ENCODE measurements at places on chromosomes 2 and 18.

- no peak for ATAC-seq
Observed at GRCh38 chr2:113227290-113227689, 51.4 kb downstream of the PAX8 start.

DNA sequence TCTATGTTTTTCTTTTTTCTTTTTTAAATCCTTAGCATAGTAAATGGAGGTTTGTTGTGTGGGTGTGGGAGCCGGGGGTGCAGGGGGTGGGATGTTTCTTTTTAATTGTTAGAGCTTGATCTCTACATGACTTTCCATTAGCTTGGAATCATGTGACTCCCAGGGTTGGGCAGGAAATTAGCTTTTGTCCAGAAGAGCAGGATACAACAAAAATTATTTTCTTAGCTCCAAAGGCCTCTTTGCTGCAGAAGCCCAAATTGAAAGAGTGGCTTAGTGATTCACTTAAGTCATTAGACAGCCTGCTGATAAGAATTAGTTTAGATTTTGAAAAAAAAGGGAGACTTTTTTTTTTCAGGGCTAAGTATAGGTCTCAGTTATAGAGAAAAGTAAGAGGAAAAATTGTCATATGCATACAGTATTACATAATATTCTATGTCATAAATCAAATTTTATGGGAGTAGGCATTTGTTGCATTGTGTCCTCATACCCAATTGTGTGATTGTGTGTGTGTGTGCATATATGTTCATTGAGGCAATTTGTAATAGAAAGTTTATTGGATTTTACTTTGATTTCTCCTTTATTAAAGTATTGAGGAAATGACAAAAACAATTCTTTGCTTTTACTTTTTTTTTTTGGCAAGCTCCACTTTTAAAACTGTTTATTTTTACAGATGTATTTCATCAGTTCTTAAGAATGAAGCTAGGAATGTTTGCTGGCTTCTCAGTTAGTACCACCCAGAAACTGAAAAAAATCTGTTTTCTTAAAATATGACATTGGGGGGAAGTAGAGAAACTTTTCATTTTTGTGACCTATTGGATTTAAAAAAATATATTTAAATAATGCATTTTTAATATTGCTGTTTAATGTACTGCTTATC, 47.4 kb downstream of the TSPYL6 start:
- no peak for ATAC-seq

DNA sequence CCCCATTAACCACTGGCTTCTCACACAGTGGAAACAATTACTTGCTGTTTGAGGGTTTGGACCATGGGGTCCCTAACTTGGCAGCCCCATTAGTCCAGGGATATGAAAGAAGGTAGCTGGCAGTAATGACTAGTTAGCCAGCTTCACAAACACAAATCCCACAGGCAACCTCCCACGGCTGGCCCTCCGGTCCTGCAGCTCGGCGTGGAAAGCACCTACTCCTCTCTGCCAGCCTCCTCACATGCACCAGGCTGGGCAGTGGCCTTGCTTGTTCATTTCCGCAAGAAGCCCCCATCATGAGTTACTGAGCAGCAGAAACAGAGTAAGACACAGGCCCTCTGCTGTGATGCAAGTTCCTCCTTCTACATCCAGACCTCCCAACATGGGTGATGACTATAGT, 13.7 kb downstream of the C1QL2 start:
- ATAC-seq: no peak

- no peak for ATAC-seq
Observed at GRCh38 chr2:70201225-70201768, 10.5 kb upstream of the C2orf42 start.

- ATAC-seq: no peak
Observed at GRCh38 chr2:8253781-8254180, 428.1 kb upstream of the ID2 start.

GRCh38 chr18:7393080-7393479, 162.2 kb downstream of the LRRC30 start:
- ATAC-seq: no peak

GRCh38 chr2:75336451-75336850, 137.1 kb upstream of the TACR1 start:
- ATAC-seq: no peak

GRCh38 chr2:64403426-64403825, 50.5 kb upstream of the LGALSL start:
- ATAC-seq: no peak

- no peak for ATAC-seq
Observed at GRCh38 chr2:127439343-127439742, 21.1 kb downstream of the PROC start.

GRCh38 chr2:151730262-151730975, 3.9 kb downstream of the NEB start:
- ATAC-seq: no peak

- ATAC-seq: no peak
Observed at GRCh38 chr2:118050386-118050785, 36.5 kb upstream of the CCDC93 start.

DNA sequence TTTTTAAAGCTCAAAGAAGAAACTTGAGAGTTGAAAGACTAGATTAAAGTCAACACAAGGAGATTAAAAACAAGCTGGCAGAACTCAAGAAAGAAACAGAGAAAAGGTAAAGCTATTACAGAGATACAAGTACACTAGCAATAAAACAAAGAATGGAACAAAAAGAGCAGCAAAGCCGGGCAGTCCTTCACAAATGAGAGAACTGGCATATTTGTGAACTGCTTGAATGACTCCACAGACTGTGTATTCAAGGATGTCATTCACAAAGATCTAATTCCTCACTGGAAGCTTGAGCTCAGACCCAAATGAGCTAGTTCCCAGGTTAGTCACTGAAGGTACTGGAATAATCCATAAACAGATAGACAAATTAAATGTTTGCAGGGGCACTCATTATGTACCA, 318.0 kb downstream of the MYCN start:
- no peak for ATAC-seq

DNA sequence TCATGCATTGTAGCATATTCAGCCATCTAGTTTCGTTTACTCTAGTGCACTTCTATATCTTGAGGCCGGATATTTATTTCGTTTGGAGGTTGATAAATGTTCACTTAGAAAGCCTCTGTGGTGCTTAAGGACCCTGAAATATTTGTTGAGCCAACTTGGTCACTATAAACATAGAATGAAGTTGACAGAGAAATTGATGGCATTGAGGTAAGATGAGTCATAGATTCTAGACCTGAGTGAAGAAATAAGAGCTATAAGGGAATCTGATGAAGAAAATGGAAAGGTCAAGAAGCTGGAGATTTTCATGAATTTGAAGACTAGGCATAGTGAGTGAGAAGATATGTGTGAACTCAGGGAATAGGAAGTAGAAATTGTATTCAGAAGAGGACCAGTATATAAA, 35.9 kb downstream of the EPC2 start:
- peak; percentile 69 for ATAC-seq

- no peak for ATAC-seq
Observed at GRCh38 chr18:49846718-49847470, 33.6 kb upstream of the ACAA2 start.

GRCh38 chr2:191678437-191679100, 633 bp downstream of the NABP1 start:
- ATAC-seq: peak; percentile 3

DNA sequence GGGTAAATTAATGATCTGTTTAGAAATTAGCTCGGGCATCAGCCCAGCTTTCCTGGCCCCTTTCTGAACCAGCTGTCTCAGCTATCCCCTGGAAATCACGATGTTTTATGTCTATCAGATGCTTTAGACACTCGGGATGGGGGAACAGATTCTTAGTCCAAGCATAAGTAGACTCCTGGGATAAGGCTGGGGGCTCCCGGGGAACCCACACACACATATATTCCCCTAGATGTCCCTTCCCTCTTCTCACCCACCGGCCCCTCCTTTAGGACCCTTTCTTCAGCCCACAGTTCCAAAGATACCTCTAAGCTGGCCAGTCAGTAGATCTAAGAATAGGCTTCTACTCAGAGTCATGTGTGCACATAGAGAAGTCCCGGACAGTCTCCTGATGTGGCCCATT, 151.5 kb upstream of the COPS8 start:
- ATAC-seq: no peak

- ATAC-seq: no peak
Observed at GRCh38 chr2:67341336-67341735, 55.8 kb upstream of the ETAA1 start.

GRCh38 chr2:214103276-214104001, 307.4 kb upstream of the VWC2L start:
- no peak for ATAC-seq

- ATAC-seq: no peak
Observed at GRCh38 chr2:75632091-75632701, 14.4 kb upstream of the MRPL19 start.

DNA sequence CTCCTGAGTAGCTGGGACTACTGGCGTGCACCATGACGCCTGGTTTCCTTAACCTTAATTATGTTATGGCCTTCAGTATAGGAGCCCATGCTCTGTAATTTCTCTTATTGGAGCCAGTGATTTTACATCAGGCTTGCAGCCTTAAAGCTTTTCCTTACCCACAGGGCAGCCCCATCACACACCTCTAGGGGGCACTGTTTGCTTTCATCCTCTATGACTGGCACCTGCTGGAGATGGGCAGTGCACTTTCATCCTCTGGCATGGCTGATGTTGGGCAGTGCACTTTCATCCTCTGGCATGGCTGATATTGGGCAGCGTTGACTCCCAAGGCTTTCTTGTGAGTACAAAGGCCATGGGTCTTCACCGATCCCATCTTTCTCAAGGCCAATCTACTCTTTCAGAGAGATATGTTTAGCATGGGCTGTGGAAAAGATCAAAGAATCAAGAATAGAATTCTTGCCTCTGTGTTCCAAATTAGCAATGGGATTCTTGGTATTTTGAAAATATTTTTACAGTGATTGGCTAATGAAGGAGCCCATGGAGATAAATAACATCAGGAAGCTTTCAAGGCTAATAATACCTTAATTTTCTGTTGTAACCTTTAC, 80.7 kb upstream of the MEX3C start:
- ATAC-seq: peak; percentile 49

Measured in activated T-helper 17 cell treated with anti-CD3 and anti-CD28 coated beads, Interleukin-2, amount 50 U/mL, for 72 hours (primary cell).